ENCODE measurements at places on chromosomes 16 and 17. TPM values are rescaled to one million over a fixed set of nuclear protein-coding genes. Genes with fewer than 3 reads are reported as not detected.

MYO15B gene
- 337 TPM for total RNA-seq

MRM1 gene
- total RNA-seq, result 7.1 TPM

DHRS7C gene
- total RNA-seq, result not detected

NSF gene
- total RNA-seq, result 28.6 TPM

MYL4 gene
- total RNA-seq, result 1.1 TPM

TNP2 gene
- total RNA-seq, result not detected

SETD6 gene
- 33.7 TPM for total RNA-seq

GRCh38 chr17:42088736-42089135, 9.5 kb downstream of the ZNF385C start:
- H3K36me3 ChIP-seq, result no peaks in the 10 kb centered on the region
- no peak for DNase-seq
- no peak overlapping the region for H3K27ac ChIP-seq
- peaks cover 23% of the 10 kb centered on the region for H3K27me3 ChIP-seq
- peaks cover 9% of the 10 kb centered on the region for H3K4me1 ChIP-seq

DNA sequence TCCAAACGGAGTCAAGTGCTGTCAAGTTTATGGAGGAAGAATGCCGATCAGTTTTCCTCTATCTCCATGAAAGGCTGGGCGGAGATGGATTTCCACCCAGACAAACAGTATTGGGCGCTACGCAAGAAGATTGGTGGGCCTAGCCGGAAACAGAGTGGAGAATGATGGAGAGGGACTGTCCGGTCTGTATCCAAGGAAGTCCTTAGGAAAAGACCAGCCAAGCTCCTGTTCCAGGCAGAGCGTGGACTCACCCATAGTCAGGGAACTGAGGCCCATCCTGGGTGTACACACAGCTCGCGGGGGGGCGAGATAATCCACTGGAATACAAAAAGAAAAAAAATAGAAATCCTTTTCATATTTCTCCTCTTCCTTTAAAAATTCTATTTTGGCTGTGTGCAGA, 1.5 kb upstream of the ABCC12 start:
- H3K27ac ChIP-seq, result no peak overlapping the region
- H3K4me1 ChIP-seq, result no peaks in the 10 kb centered on the region
- H3K36me3 ChIP-seq, result no peaks in the 10 kb centered on the region
- no peak for DNase-seq
- no peak overlapping the region for H3K4me3 ChIP-seq

GRCh38 chr17:69401251-69401650, 13.2 kb upstream of the MAP2K6 start:
- H3K4me1 ChIP-seq, result no peaks in the 10 kb centered on the region
- no peaks in the 10 kb centered on the region for H3K36me3 ChIP-seq
- no peaks in the 10 kb centered on the region for H3K27me3 ChIP-seq
- H3K4me3 ChIP-seq, result no peak overlapping the region

GRCh38 chr16:77962689-77963088, 59.7 kb upstream of the CLEC3A start:
- H3K27me3 ChIP-seq, result peaks cover 39% of the 10 kb centered on the region
- no peak overlapping the region for H3K4me3 ChIP-seq

DNA sequence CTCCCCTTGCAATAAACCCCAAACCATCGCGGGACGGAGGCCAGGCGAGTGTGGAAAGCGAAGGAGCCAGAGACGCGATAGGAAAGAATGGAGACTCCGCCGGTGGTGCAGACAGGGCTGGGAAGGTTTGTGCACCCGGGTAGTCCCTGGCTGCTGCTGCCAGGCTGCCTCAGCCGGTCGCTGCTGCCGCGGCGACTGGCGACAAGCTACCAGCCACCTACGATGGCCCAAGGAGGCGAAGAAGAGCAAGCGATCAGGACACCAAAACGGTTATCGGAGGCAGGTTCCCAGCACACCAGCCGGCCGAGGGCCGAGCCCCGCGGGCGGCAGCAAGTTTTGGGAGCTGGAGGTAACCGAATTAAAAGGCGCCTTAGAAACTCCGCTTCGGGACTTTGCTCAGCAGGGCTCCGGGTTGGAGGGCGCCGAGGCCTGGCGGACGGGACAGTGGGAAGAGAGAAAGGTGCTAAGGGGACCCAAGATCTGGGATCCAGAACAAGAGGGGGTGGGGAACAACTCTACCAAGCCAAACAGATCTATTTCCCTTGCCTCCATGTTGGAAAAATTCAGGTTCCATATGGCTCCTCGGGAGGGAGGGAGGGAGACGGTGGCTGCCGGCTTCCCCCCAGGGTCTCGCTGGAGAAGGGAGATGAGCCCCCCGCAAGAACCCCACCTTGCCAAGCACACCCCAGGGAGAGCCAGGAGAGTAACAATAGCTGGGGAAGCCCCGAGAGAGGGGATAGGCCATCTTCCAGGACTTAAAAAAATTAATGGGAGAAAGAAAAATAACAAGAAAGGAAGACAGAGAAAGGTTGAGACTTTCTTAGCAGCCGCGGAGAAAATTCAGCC, 9.7 kb upstream of the HOXB2 start:
- H3K4me1 ChIP-seq, result peaks cover 47% of the 10 kb centered on the region
- H3K27me3 ChIP-seq, result peaks cover 86% of the 10 kb centered on the region
- H3K4me3 ChIP-seq, result peak overlapping the region; percentile 82
- H3K36me3 ChIP-seq, result peaks cover 9% of the 10 kb centered on the region
- DNase-seq, result no peak
- H3K27ac ChIP-seq, result peak overlapping the region; percentile 93

GRCh38 chr16:24996301-24996700, 18.9 kb downstream of the ARHGAP17 start:
- no peak overlapping the region for H3K27ac ChIP-seq
- DNase-seq, result no peak
- H3K27me3 ChIP-seq, result no peaks in the 10 kb centered on the region
- H3K36me3 ChIP-seq, result peaks cover 3% of the 10 kb centered on the region
- H3K4me1 ChIP-seq, result peaks cover 23% of the 10 kb centered on the region
- H3K4me3 ChIP-seq, result no peak overlapping the region

DNA sequence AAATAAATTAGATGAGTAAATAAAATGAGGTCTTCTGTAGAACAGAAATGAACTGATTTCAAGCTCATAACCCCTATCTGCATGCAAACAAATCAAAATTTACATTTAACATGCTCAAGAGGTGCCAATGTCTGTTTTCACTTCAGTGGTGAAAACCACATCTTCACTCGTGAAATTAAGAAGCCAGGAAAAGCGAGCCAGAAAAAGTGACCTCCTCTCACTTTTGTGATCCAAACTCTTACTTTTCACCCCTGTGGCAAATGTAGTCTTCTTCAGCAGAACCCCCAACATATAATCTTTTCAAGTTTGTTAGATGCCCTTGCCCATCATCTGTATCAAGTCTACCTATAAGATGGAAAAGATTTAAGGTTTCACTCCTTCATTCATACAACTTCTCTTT, 9.5 kb upstream of the QRICH2 start:
- no peaks in the 10 kb centered on the region for H3K27me3 ChIP-seq
- peaks cover 25% of the 10 kb centered on the region for H3K36me3 ChIP-seq
- H3K27ac ChIP-seq, result no peak overlapping the region
- peaks cover 8% of the 10 kb centered on the region for H3K4me1 ChIP-seq

GRCh38 chr17:13776027-13776551, 174.4 kb upstream of the HS3ST3A1 start:
- no peak for DNase-seq
- H3K27me3 ChIP-seq, result no peaks in the 10 kb centered on the region
- peaks cover 6% of the 10 kb centered on the region for H3K4me1 ChIP-seq
- H3K27ac ChIP-seq, result no peak overlapping the region

DNA sequence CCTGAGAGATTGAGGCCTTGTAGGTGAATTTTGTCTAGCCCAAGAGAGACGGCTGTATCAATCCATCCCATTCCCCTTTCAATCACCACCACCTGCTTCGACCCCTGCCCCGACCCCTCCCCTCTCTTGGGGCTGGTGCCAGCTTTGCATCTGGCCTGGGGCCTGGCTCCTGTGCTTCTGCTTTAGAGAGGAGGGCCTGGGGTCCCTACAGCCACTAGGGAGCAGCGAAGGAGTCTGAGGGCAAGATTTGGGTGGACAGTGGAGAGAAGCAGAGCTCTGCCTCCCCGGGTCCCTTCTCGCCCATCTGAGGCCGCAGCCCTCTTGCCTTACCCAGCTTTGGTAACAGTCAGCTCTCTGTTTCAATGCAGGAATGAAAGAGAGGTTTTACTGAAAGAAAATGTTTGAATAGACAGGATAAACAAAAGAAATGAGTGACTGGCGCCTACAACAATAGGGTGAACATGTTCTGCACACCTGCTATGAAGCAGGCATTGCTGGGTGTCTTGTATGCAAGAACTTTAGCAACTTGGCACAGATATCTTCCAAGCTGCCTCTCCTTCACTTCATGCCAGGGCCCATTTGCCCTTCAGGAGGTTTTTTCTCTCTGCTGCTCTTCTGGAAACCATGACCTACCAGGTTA, 57.4 kb downstream of the SLC47A1 start:
- H3K36me3 ChIP-seq, result no peaks in the 10 kb centered on the region
- H3K4me3 ChIP-seq, result no peak overlapping the region
- H3K27ac ChIP-seq, result no peak overlapping the region
- H3K27me3 ChIP-seq, result peaks cover 5% of the 10 kb centered on the region
- DNase-seq, result no peak
- H3K4me1 ChIP-seq, result peaks cover 2% of the 10 kb centered on the region

GRCh38 chr17:54937426-54937825, 31.0 kb downstream of the COX11 start:
- no peak overlapping the region for H3K27ac ChIP-seq
- H3K27me3 ChIP-seq, result no peaks in the 10 kb centered on the region
- H3K36me3 ChIP-seq, result peaks cover 29% of the 10 kb centered on the region
- H3K4me1 ChIP-seq, result no peaks in the 10 kb centered on the region

DNA sequence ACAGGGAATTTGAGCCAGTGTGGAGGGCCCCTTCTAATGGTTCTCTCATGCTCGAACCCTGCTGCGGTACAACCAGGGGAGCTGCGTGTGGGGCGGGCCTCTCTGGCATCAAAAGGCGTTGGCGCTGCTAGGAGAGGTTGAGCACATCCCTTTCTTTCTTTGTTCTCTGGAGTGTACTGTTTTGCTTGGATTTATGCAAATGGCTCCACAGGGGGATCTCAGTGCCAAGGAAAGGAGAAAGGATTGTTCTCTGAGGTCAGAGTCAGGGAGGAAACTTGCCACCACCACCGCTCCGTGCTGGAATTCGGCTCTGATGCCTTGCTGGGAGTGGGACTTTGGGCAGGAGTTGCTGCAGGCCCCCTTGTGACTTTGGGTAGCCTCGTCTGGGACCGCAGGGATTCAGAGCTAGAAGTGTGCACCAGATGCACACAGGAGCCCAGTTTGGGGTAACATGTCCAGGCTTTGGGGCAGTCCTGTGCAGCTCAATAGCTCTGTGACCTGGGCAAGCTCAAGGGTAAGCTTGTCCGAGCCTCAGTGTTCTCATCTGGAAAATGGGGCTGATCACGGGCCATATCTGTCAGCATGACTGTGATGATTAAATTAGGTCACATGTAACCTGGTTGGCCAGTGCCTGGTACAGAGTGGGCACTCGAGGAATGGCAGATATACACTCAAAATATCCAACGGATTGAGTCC, 353.0 kb upstream of the EEF2KMT start:
- no peaks in the 10 kb centered on the region for H3K36me3 ChIP-seq
- no peak overlapping the region for H3K27ac ChIP-seq
- peaks cover 70% of the 10 kb centered on the region for H3K27me3 ChIP-seq
- no peaks in the 10 kb centered on the region for H3K4me1 ChIP-seq

DNA sequence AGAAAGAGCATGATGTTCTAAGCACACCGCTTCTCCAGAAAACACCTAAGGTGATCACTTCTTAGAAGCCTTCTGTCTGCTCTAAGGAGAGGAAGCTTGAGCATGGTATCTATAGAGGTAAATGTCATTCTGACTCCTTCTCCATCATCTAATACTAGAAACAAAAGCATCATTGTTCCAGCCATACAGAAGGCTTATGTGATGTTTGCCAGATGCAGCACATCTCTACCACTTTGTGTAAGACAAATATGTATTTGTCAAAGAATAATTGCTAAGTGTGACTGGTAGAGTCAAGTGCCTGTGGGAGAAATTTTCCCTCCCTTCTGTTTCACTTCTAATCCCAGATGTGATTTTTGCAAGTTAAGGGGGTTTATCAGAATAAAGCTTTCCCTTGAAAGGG, 217.1 kb downstream of the HS3ST3A1 start:
- peaks cover 8% of the 10 kb centered on the region for H3K4me1 ChIP-seq
- no peaks in the 10 kb centered on the region for H3K36me3 ChIP-seq
- DNase-seq, result no peak
- peak overlapping the region; percentile 20 for H3K27ac ChIP-seq
- H3K4me3 ChIP-seq, result no peak overlapping the region

- H3K4me1 ChIP-seq, result peaks cover 52% of the 10 kb centered on the region
- H3K27ac ChIP-seq, result peak overlapping the region; percentile 76
- H3K36me3 ChIP-seq, result peaks cover 43% of the 10 kb centered on the region
- H3K27me3 ChIP-seq, result no peaks in the 10 kb centered on the region
- H3K4me3 ChIP-seq, result peak overlapping the region; percentile 52
Observed at GRCh38 chr17:82267575-82268379, 5.7 kb downstream of the CSNK1D start.

GRCh38 chr17:51052235-51052634, 68.4 kb downstream of the SPAG9 start:
- no peak for DNase-seq
- H3K4me3 ChIP-seq, result no peak overlapping the region
- H3K27me3 ChIP-seq, result no peaks in the 10 kb centered on the region
- no peak overlapping the region for H3K27ac ChIP-seq
- no peaks in the 10 kb centered on the region for H3K36me3 ChIP-seq

- no peak for DNase-seq
- no peaks in the 10 kb centered on the region for H3K36me3 ChIP-seq
- H3K27me3 ChIP-seq, result no peaks in the 10 kb centered on the region
- peak overlapping the region; percentile 67 for H3K27ac ChIP-seq
- peaks cover 6% of the 10 kb centered on the region for H3K4me1 ChIP-seq
- H3K4me3 ChIP-seq, result peak overlapping the region; percentile 70
Observed at GRCh38 chr16:1343428-1344242, 8.0 kb downstream of the TSR3 start.

GRCh38 chr17:57407287-57408070, 151.2 kb downstream of the MSI2 start:
- peaks cover 49% of the 10 kb centered on the region for H3K4me1 ChIP-seq
- no peaks in the 10 kb centered on the region for H3K27me3 ChIP-seq
- peak overlapping the region; percentile 97 for H3K27ac ChIP-seq
- DNase-seq, result no peak
- peak overlapping the region; percentile 12 for H3K4me3 ChIP-seq
- peaks cover 4% of the 10 kb centered on the region for H3K36me3 ChIP-seq

- DNase-seq, result no peak
- H3K4me3 ChIP-seq, result no peak overlapping the region
- H3K27me3 ChIP-seq, result peaks cover 57% of the 10 kb centered on the region
Observed at GRCh38 chr16:24611310-24611709, 71.9 kb downstream of the RBBP6 start.

DNA sequence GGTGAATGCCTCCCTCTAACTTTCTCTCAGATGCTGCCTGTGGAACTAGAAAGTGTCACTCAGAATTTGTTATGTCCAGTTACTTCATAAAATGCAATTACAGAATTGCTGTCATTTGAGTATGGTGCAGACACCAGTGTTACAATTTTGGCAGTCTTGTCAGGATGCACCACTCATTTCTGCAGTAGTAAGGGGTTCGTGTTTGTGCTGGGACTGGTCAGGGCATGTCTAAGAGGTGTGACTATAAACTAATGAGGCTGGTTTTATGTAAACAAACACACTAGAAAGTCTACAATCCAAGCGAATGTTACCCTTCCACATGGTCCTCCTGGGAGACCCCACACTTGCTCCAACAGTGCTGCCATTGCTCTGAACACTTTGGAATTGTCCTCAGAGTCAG, 206.2 kb downstream of the ANKFN1 start:
- no peak for DNase-seq
- no peak overlapping the region for H3K27ac ChIP-seq
- peaks cover 2% of the 10 kb centered on the region for H3K27me3 ChIP-seq
- H3K4me1 ChIP-seq, result peaks cover 2% of the 10 kb centered on the region

GRCh38 chr17:19769946-19770652, 22.0 kb upstream of the ALDH3A1 start:
- H3K27ac ChIP-seq, result no peak overlapping the region
- no peak for DNase-seq
- H3K4me1 ChIP-seq, result peaks cover 2% of the 10 kb centered on the region
- peaks cover 4% of the 10 kb centered on the region for H3K36me3 ChIP-seq
- peaks cover 2% of the 10 kb centered on the region for H3K27me3 ChIP-seq
